ENCODE measurements at places on chromosomes 5 and 9. TPM values are rescaled to one million over a fixed set of nuclear protein-coding genes. Genes with fewer than 3 reads are reported as not detected.

GRCh38 chr5:110096419-110096818 lies 406.7 kb downstream of the MAN2A1 start:
- no peak for DNase-seq

DNA sequence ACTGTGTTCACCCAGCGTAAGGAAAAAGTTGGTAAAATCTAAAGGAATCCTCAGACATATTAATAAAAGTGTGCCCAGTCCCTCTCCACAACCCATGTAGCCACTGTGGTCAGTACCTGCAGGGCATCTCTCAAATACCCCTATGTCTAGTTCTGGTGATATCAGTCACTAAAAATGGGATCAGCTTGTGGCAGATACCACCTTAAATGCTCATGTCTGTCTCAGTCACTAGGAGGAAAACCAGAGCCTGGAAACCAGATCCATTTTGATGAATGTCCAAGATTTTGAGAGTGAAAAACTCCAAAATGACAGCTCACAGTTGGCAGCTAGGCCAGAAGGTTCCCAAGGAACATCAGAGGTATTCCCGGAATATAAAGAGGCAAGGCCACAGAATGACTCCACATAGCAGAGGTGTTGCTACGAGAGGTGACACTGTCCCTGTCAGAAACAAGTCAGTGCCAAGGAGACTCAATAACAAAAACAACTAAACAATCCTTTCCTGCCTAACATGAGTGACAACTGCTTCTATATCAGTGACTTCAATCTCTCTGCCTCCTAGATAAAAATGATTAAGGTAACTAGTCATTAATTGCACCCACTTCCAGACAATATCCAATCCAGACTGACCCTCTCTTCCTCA lies 13.5 kb downstream of the PCAT7 start:
- no peak for DNase-seq

- DNase-seq, result no peak
Observed at GRCh38 chr9:102669220-102669619, 325.9 kb upstream of the CYLC2 start.

DNA sequence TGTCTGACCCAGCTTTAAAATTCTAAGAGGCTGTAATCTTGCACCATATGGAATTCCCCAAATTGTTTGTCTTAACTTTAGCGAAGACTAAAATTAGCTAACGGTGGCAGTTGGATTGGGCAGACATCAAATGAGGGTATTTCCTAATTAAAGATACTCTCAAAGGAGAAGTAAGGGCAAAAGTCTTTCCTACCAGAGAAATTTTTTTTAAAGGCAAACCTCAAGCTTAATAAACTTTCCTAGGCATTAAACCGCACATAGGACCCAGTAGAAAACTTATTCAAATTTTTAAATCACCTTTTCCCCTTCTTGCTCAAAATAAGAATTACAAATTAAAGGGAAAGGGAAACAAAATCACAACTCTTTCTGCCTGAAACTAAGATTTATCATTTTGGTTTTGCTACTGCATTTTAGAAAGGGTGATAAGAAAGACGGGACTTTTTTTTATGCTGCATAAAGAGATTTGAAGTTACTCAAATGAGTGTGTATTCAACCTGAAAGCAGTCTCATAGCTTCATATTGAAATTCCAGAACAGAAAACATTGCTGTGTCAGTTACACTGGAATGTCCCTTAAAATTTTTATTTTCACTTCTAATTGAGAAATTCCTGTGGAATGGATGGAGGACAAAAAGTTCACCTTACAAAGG lies 189.1 kb upstream of the PTGER4 start:
- DNase-seq, result no peak

GRCh38 chr5:166505544-166505943 lies 1785.9 kb upstream of the WWC1 start:
- DNase-seq, result no peak

GRCh38 chr5:39073767-39074016 lies 507 bp downstream of the RICTOR start:
- no peak for DNase-seq

DNA sequence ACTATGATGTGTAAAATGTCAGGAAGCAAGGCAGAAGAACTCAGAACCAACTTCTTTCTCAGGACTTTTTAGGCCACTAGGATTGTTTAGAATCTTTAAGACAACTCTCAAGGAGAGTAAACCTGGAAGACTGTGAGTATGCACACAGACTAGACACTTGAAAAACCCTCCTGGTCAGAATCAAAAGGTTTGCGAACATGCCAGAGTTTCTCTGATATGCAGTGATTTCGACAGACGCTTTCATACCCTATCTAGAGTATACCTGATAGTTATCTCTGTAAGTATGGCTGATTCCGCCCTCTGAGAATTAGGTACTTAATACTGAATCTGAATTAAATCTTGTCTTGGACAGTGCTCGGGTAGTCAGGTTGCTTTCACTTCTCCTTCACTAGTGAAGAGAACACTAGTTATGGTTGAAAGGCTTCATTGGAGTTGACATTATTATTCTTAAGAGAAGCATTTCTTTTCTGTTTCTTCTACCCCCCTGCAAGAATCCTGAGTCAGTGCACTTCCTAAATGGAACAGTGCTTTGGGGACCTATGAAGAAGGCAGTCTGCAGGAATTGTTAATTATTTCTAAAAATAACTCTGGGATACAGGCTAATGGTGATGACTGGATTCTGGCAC lies 158.1 kb downstream of the HACD4 start:
- DNase-seq, result peak; percentile 48

DNA sequence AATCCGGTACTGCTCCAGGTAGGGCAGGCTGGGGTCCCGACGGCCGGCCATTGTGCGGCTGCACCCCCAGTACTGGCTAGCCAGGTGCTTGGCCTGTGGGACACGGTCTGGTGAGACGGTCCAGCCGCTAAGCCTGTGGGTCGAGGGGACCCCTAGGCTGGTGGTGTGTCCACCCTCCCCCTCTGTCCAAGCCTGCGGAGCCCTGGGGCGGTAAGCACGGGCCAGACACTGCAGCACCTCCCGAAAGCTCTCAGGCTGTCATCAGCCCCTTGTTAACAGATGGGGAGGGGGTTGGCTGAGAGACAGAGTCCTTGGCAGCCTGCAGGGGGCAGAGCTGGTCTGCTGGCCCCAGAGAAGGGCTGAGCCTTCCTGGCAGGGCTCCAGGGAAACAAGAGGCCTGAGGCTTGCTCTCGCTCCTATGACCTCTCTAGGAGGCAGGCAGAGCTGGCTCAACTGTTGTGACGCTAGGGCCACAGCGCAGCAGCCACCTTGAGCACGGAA lies 11.8 kb upstream of the MRNIP start:
- DNase-seq, result peak; percentile 39

- no peak for DNase-seq
Observed at GRCh38 chr5:1760656-1761452, 38.8 kb downstream of the MRPL36 start.

GRCh38 chr5:132417010-132417439 lies 47.5 kb downstream of the SLC22A5 start:
- DNase-seq, result no peak

GRCh38 chr9:89462817-89463683 lies 34.9 kb downstream of the SEMA4D start:
- no peak for DNase-seq

- no peak for DNase-seq
Observed at GRCh38 chr5:131996210-131997025, 15.0 kb downstream of the ACSL6 start.

GRCh38 chr9:127204771-127205470 lies 59.7 kb upstream of the GARNL3 start:
- peak; percentile 76 for DNase-seq

DNA sequence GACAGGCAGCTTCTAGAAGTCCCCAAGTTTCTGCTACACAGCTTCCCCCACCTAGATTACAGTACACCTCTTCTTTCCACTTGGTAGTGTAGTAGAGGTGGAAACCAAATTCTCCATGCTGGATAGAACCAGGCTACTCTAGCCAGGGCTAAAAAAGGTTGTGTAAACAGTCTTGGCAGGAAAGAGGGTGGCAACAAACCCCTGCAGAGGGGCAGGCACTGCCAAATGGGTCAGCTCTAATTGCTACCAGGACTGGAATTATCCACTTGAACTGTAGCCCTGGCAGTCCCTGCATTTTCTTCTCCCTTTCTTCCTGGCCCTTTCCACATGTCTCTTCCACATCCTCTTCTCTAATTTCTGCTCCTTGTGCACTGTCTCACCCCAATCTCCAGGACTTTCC lies 24.8 kb downstream of the RANBP3L start:
- no peak for DNase-seq

- DNase-seq, result no peak
Observed at GRCh38 chr5:100275631-100276030, 259.5 kb upstream of the FAM174A start.

DNA sequence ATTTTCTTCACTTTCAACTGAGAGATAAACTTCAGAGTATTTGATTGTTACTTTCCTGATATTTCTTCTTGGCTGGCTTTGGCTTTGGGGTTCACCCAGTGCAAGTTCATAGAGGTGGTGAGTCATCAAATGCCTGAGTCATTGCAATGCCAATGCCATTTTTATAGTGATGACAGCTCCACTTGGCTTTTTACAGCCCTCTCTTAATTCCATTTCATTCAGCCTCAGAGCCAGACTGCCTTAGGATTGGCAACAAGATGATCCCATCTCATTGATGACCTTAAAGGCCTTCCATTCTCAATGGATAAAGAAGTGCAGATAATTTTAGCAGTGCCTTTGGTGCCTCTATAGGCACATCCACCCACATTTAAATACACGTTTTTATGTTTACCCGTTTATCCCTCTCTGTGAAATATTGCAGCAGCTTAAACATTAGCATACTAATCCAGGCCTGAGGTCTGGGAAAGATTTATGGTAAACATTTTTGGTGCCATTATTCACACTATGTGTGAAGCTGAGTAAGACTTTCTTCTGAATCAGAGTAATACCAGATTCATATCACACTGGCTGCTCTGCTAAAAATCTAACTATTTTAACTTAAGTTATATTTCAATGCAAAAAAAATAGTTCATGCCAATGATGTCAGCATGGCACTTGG lies 88.9 kb upstream of the TYRP1 start:
- DNase-seq, result peak; percentile 38

DNA sequence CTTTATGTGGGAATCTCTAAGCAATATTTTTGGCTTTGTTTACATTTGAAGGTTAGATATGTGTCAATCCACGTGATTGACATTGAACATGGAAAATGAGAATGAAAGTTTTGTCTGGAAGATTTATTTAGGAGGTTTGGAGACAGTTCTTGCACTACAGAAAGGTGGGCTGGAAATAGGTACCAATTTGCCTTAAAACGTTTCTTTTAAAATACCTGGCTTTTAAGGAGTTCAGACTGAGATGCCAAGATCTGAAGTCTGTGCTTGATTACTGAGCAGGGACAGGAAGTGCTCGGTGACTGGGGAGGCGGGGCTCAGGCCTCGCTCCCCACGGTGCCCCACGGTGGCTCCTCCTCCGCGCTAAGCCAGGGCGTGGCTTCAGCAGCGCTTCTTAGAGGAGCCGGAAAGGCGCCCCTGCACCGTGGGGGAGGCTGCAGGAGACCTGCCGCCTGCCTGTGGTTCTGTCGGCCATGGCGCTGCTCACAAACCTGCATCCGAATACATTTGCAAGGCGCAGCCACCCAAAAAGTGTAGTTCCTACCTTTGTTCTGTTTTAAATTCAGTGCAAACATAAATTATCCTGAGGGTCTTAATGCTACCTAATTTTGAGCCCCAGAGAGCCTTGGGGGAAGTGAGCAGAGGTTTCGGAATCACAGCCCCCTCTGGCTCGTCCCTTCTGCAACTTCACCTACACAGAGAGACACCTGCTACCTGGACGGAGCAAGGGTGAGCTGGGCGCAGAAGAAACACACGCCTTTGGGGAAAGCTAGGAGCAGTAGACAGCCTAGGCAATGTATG lies 49.2 kb downstream of the USP20 start:
- DNase-seq, result peak; percentile 91

DNA sequence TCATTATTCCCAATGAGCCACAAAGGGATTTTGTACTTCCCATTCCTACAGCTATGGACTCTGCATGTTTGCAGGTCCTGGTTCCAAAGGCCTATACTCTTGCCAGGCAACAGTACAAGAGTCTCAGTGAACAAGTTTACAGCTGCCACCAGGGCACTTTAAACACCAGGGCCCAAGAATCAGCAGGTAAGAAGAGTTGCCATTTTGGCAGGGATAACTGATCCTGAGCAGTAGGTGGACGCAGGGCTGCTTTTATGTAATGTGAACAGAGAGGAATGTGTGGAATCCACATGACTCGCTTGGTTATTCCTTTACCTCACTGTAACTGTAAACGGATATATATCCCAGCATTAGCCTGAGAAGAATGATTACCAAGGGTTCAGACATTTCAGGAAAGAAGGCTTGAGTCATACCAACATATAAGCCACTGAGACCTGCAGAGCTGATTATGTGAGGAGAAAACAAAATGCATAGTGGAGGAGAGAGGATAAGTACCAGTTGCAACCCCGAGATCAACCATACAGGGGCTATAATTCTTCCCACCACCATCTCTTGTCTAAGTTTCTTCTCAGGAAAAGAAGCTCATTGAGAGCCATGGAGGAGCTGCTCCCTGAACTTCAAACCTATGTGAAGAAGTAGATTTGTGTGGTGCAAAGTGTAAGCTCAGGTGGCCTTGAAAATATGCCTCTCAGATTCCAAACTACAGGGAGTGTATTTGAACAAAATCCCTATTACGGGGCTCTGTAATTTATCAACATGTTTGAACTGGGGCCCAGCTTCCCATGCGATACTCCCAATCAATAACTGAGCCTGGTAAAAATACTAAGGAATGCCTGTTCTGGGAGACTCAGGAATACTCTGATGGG lies 24.6 kb downstream of the RAPGEF6 start:
- DNase-seq, result peak; percentile 66

- peak; percentile 20 for DNase-seq
Observed at GRCh38 chr5:121982146-121982892, 20.5 kb downstream of the SRFBP1 start.

- DNase-seq, result no peak
Observed at GRCh38 chr5:29899583-29899982, 1293.9 kb upstream of the CDH6 start.

The PLEKHG4B gene
- not detected for total RNA-seq

The CFAP157 gene
- total RNA-seq, result not detected

The ADGRD2 gene
- not detected for total RNA-seq

The TRAF1 gene
- 0.38 TPM for total RNA-seq

The ITK gene
- 0.11 TPM for total RNA-seq

The FABP6 gene
- not detected for total RNA-seq

The RASEF gene
- total RNA-seq, result 0.11 TPM

The CARTPT gene
- total RNA-seq, result not detected

The PRDM9 gene
- not detected for total RNA-seq

The SMC5 gene
- total RNA-seq, result 12.5 TPM

The PLAC8L1 gene
- total RNA-seq, result not detected

The PTGES2 gene
- 68.9 TPM for total RNA-seq

The GCNT4 gene
- total RNA-seq, result 2.8 TPM

The CDC20B gene
- total RNA-seq, result not detected

The FOXD4 gene
- not detected for total RNA-seq

Data from GM23248 (cell line).